ENCODE measurements at places on chromosomes 2 and 18. TPM values are rescaled to one million over a fixed set of nuclear protein-coding genes. Genes with fewer than 3 reads are reported as not detected.

LAMA1 gene
- total RNA-seq, result 1.1 TPM

IL36G gene
- not detected for total RNA-seq

CMPK2 gene
- 4.4 TPM for total RNA-seq

CROCC2 gene
- total RNA-seq, result not detected

GCKR gene
- total RNA-seq, result 1.9 TPM

CYP27C1 gene
- not detected for total RNA-seq

MYO1B gene
- total RNA-seq, result 11.6 TPM

CHST9 gene
- total RNA-seq, result 0.90 TPM

DSC3 gene
- total RNA-seq, result 5.1 TPM

MARCHF4 gene
- total RNA-seq, result not detected

RGPD3 gene
- 0.43 TPM for total RNA-seq

DNA sequence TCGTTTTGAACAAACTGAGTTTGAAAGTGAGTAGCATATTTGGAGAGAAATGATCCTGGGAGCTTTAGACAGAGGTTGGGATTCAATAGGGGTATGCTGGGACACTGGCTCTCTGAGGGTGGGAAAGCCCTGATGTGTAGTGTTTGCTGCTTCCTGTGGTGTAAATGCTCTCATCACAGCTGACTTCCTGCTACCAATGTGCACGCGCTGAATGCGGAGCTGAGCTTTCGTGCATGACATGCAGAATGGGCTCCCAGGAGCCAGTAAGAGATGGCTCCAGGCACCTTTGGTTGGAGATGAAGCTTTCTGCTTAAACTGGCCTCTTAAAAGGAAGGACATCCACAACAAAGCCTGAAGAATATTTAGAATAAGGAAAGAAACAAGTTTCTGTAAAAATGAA, 224.1 kb upstream of the CCDC150 start:
- DNase-seq, result no peak

DNA sequence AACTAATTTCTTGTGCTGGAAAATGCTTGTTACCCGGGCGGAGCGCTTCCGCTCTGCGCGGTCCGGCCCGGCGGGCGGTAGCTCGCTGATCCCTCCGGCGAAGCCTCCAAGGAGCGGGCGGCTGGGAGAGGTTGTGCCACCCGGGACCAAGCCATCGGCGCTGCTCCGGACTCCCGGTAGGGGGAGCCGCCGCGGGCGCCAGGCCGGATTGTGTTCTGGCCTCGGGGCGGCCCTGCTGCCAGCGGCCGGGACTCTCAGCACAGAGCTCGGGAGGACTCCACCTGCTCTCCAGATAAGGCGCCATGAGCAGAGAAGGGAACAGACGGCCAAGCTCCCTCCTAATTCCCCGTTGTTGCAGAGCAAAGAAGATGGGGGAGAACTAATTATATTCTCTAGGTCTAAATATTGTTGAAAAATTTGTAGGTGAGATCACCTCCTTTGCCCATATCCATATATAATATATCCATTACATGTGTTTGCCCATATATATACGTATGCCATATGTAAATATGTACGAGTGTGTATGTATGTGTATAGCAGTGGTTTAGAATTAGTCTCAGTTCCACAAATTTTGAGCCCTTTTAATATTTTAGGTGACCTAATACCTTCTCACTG, 13.8 kb upstream of the SATB2 start:
- DNase-seq, result no peak

DNA sequence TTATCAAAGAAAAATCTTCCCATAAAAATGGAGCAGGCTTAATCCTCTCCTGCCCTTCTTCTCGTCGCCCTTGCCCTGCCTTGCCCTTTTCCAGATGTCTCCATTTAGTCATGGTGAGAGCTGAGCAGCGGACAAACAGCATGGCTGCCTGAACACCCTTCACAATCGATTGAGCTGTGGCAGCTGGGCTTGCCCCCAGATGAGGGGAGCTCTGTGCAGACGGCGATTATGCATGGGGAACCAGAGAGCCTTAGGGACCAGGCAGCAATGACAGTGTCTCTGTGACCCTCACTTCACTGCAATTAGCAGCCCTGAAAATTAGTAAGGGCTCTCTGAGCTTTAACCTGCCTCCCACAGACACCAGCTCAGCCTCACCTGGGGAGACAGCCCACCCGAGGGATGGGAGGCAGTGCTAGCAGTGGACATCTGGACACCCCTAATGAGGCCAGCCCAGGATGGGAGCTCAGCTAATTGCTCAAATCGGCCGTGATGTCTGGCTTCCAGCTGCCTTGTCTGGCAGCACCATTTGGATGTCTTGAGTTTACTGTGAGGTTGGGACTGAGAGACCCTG, 365.7 kb downstream of the TNS1 start:
- DNase-seq, result no peak

- DNase-seq, result no peak
These were observed 19.3 kb downstream of the LHCGR start for GRCh38 chr2:48736251-48736650.

DNA sequence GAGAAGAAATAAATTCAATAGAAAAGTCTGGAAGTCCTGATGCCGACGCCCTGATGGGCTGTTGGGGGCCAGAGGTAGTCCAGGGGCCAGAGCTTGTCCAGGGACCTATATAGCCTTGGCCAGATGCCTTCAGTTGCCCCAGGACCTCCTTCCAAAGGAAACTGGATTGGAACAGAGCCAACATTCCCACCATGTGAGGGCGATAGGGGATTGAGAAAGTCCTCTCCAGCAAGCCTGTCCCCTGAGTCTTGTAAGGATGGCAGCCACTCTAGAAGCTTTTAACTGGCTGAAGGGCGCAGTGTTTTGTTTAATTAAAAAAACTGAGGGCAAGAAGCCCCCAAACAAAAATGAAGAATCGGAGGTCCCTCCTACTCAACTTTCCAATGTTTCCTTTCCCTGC, 54.9 kb upstream of the CDCA7 start:
- no peak for DNase-seq

GRCh38 chr2:45459860-45460259, 151.2 kb downstream of the SRBD1 start:
- DNase-seq, result no peak

GRCh38 chr18:4264347-4264791, 190.7 kb downstream of the DLGAP1 start:
- DNase-seq, result no peak

DNA sequence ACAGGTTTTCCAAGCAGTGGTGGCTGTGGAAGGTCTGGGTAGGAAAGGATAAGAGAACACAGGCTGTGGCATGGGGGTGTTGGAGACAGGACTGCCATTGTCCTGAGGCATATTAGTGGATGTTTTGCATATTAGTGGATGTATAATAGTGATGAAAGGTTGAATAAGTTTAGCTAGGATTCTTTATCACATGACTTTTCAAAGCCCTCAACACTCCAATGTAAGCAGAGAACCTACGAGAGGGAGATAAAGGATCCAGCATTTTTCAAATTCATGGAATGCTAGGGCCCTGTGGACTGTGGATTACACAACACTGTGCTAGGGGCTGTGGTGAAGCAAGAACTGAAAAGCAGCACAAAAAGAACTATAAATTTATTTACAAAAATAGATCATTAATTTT, 63.2 kb downstream of the POLE4 start:
- no peak for DNase-seq

DNA sequence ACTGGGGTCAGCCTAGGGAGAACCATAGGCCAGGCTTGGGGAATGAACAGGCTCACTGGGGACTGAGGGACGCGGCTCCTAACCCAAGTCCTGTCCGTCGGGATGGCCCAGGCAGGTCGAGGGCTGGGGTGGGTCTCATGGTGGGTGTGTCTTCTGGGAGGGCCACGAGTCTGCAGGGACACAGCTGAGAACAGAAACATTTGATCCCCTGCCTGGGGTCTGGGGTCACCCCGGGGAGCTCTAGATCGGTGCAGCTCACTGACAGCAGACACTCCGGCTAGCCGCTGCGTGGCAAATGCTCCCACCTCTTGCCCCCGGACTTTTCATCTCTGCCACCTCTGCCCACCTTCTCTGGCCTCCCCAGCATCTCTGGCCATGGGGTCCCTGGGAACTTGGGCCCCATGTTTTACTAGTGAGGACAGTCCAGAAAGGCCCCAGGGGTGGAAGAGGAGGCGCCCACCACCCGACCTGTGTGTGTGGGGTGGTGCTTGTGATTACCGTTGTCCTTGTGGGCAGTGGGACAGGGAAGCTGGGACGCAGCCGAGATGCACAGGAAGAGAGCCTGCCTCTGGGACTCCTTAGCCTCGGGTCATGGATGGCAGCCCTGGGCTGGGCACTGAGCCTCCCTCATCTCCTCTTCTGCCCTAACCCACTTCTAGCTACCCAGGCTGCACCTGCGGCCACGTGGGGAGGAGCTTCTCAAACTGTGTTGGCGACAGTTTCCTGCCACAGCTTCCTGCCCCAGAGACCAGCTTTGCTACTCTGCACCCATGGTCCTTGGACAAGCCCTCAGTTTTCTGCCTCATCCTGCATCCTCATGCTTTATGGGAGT, 4.9 kb downstream of the ZAP70 start:
- no peak for DNase-seq

DNA sequence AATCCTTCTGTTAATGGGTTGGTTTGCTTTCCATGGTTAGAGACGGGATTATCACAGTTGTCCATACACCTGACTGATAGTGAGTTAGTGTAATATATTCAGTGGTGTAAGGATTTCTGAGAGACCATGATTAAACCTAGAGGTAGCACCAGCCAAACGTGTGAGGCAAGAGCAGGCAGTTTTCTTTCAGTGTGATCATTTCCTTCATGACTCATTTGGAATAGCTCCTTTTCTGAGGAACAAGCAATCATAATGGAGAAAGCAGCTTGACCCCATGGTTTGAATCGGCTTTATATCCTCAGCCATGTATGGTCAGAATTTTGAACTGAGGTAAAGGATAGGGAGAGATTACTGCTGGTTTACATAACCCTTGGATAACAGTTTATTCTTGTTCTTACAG, 2.9 kb downstream of the MXD1 start:
- DNase-seq, result peak; percentile 71

GRCh38 chr2:118457951-118458350, 369.7 kb downstream of the INSIG2 start:
- DNase-seq, result no peak

- no peak for DNase-seq
These were observed 2.3 kb upstream of the CRYBA2 start for GRCh38 chr2:218995561-218995960.

DNA sequence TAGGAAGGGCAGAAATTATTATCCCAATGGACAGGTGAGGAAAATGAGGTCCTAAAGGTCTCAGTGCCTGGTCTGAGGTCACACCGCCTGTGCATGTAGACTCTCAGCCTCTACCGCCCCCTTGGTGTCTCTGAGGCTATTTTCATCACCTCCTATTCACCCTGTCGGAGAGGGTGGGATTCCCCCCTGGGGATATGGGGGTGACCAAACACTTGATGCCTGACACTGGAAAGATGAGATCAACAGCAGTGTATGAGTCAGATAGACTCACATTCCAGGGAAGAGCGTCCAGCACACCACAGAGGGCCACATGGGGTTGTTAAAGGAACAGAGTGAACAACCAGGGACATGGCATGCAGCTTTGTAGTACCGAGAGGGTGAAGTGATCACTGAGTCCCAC, 199.7 kb downstream of the SMAD2 start:
- no peak for DNase-seq

- no peak for DNase-seq
These were observed 110.9 kb downstream of the BCL2 start for GRCh38 chr18:63208676-63209075.

- no peak for DNase-seq
These were observed 22.2 kb upstream of the MYL1 start for GRCh38 chr2:210337159-210337558.

Measured in right atrium auricular region (tissue), 2 donors.